Motor neuron (in vitro differentiated cells): ENCODE measurements at places on chromosomes 11 and 22. TPM values are rescaled to one million over a fixed set of nuclear protein-coding genes. Genes with fewer than 3 reads are reported as not detected.

GRCh38 chr11:118703563-118704106 is 24.2 kb upstream of the TREH start:
- ATAC-seq: no peak

DNA sequence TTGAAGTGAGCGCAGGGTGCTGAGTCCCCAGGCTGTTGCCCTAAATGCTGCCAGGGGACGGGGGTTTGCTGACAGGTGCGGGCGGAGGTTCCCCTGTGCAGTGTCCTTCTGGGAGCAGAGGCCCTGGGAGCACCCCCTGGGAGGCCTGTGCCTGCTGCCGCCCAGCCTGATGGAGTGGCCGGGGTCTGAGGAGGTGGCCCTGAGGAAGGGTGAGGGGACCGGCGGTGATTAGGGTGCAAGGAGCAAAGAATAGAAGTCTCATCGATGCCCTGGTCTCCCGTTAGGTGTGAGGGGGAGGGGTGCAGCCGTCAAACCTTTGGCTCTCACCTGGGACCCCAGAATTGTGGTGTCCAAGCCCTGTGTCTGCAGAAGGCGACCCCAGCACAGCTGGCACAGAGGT is 1294.7 kb downstream of the BRD1 start:
- ATAC-seq: no peak

DNA sequence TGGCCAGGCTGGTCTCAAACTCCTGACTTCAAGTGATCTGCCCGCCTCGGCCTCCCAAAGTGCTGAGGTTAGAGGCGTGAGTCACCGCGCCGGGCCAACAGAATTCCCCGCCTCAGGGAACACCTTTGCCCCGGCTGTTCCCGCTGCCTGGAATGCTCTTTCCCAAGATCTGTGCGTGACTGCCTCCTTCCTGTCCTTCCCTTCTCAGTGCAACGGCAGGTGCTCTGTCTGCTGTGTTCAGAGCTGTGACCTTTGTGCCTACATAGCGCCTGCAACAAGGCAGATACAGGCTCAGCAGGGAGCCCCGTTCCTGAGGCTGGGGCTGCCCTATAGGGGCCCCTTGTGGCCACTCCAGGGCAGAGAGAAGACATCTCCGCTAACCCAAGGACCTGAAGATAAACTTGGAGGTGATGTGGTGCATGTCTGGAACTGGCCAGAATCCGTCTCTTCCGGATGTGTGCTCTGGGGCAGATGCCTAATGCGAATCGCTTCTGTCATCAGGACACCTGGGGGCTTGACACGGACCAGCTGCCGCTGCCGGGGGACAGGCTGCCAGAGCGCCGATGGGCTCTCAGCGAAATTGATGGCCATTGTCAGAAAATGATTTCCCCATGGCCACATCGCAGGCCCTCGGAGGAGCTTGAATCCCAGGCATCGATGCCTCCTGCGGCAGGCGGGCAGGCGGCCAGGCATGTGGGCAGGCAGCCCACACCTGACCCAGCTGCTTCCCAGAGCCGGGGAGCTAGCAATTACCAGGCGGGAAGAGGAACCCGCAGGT is 43.5 kb upstream of the TCF20 start:
- peak; percentile 79 for ATAC-seq

Gene HBD
- not detected in 2 replicates for total RNA-seq

Gene OR52J3
- not detected in 2 replicates for total RNA-seq
